Camera-type eye (tissue), 1 donor: ENCODE measurements at places on chromosomes 2 and 18. TPM values are rescaled to one million over a fixed set of nuclear protein-coding genes. Genes with fewer than 3 reads are reported as not detected.

Gene PIEZO2
- 78.8 TPM for total RNA-seq

Gene AP1S3
- 5.5 TPM for total RNA-seq

Gene SLC9A2
- 0.49 TPM for total RNA-seq

Gene CNGA3
- total RNA-seq: 9.7 TPM

Gene RAX
- total RNA-seq: 111 TPM

Gene GULP1
- 86.1 TPM for total RNA-seq
